ENCODE measurements at places on chromosomes 3 and 15.

- DNase-seq = peak; percentile 82
Observed at GRCh38 chr3:171116365-171116764, 89.8 kb upstream of the SLC2A2 start.

DNA sequence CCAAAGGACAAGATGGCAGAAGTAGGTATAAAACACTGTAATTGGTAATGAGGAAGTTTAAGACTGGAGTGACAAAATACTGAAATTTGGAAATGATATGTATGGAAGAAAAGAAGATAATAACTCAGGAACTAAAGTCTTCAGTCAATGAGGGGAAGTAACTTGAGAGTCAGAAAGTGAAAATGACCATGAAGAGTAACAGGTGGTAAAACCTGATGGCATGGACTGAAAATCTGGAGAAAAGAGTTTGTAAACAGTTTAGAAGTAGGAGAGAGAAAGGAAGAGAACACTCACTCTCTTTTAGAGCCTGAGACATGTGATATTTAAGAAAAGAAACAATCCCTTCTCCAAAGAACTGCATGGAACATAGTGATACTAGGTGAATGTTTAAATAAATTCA lies 387.9 kb downstream of the PYDC2 start:
- no peak for DNase-seq

- DNase-seq = peak; percentile 30
Observed at GRCh38 chr15:58724466-58724865, 25.0 kb downstream of the ADAM10 start.

DNA sequence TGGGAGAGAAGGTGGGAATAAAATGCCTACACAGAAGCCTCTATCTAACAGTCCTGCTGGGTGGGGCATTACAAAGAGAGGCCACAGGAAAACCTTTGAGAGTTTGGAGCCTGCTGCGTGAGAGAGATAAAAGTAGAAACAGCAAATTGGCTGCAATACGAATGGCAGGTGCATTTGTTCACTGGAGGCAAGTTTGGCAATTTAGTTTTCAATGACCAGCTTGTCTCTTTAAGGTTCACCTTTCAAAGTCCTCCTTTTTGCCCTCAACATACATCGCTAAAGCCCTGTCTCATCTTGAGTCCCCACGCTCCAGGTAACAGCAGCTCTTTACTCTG lies 405.7 kb downstream of the LSAMP start:
- DNase-seq = no peak

- peak; percentile 90 for DNase-seq
Observed at GRCh38 chr3:111963424-111963823, 15.4 kb upstream of the ABHD10 start.

GRCh38 chr15:50828610-50829206 lies 63.2 kb upstream of the SPPL2A start:
- DNase-seq = peak; percentile 88

- no peak for DNase-seq
Observed at GRCh38 chr3:128550471-128551126, 57.6 kb upstream of the GATA2 start.

- no peak for DNase-seq
Observed at GRCh38 chr3:129908417-129908816, 14.9 kb upstream of the TMCC1 start.

- no peak for DNase-seq
Observed at GRCh38 chr3:73475175-73475574, 149.6 kb downstream of the PDZRN3 start.

DNA sequence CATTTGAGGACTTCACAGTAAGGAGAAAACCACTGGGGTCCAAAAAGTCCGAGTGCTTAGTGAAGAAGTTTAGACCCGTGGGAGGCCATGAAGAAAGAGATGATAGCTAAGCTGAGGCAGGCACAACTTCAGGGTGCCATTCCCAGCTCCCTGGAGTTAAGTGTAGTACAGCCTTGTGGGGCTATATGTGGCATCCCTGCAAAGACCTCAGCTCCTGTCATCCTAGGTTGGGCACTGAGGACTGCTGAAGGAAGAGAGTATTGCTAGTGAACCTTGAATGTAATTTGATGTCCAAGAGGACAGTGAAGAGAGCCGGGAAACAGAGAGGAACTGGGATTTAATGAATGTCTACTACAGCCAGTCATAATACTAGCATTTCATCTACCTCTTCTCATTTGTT lies 162.1 kb downstream of the AKAP13 start:
- DNase-seq = no peak

DNA sequence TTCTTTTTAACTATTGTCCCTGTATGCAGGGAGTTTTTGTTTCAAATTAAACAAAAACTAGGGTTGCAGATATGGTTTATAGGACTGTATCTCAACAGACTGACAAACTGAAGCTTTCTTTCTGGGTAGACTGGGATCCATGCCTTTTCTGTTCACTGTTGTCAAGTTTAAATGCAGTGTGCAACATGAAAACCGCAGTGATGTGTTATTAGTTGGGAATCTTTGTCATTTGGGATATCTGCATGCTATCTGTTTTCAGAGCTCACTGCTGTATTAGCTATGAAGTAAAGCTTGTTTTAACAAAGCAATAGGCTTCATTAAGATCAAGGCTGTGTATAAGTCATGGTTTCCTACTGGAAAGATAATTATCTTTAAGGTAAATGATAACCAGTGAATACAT lies 21.4 kb upstream of the MCF2L2 start:
- no peak for DNase-seq
